ENCODE measurements at places on chromosomes 6 and 20. TPM values are rescaled to one million over a fixed set of nuclear protein-coding genes. Genes with fewer than 3 reads are reported as not detected.

PACRG gene
- total RNA-seq, result 7.9 TPM

LHFPL5 gene
- total RNA-seq, result not detected

- DNase-seq, result no peak
Observed at GRCh38 chr20:58626051-58626450, 25.0 kb upstream of the STX16 start.

DNA sequence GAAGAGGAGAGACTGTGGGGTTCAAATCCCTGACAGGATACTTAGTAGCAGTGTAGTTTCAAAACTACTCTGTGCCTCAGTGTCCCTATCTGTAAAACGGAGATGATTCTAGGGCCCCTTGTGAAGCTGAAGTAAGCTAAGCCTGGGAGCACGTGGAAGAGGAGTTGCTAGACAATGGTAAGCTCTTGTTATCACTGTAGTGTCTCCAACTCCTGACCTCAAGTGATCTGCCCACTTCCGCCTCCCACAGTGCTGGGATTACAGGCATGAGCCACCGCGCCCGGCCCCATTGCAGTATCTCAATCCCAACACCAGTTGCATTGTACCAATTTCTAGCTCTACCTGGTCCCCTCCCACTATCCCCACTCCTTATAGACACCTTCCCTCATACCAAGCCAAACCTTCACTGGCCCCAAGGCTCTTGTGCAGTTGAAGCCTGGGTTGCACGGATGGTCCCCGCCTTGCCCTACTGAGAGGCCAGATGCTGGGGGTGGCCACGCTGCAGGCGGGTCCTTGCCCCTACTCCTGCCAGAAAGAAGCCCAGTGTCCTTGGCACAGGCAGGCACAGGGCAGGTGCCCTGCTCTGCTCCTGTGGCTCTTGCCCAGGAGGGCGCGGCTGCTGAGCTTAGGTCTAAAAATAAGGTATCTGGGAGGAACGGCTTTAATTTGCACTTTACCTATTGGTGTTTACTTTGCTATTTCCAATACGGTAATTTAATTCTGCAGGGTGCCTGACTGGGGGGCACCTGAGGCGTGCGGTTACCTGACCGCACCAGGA is 118.1 kb downstream of the VEGFA start:
- no peak for DNase-seq

DNA sequence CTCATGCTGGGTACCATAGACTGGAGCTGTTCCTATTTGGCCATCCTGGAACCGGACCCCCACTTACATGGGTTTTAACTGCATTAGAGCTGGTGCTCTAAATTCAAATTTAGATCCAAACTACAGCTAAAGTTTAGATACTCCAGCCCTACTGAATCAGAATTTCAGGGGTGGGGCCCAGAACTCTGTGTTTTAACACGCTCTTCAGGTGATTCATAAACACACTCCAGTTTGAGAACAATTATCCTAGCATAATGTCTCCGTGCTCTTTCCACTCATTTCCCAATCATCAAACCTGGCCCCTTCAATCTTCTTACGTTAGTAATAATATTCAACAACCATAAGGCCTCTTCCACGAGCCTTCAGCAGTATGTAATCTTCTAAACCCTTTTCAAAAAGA is 15.3 kb downstream of the TRPC4AP start:
- DNase-seq, result no peak

DNA sequence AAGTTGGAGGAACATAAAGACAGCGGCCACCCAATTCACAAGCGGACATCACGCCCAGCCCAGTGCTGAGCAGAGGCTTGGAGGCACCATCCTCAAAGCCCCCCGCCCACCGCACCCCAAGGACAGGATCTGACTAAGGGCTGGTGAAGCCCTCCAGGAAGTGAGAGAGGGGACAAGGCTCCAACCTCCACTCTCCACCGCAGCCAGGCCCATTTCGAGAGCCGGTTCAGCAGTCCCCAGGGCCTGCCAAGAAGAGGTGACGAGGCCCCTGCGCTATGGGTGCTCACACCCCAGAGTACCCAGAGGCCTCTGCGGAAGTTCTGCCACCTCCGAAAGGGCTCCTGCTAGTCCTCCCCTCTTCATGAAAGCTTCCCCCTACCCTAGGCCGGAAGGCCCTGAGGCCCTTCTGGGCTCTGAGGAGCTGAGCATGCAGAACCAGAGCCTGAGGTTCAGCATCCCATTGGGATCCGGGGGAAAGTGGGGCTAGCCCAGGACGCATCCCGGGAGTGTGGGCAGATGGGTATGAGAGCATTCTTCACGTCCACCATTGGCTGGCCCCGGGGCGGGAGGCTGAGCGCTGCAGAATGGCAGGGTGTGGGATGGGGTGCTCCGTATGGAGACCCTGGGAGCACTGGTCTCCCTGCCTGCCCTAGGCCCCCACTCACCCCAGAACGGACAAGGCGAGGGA is 2.5 kb downstream of the GRM4 start:
- no peak for DNase-seq

DNA sequence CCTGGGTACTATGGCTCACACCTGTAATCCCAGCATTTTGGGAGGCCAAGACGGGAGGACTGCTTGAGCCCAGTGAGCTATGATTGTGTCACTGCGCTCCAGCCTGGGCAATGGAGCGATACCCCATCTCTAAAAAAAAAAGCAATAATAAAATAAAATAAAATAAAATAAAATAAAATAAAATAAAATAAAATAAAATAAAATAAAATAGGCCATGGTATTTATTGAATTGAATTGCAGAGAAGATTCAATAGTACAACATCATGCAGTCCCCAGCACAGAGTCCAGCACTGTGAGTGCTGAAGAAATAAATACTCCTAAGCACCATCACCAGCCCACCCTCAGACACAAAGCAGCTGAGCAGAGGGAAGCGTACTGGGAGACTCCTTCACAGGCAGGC is 144.7 kb downstream of the RALGAPA2 start:
- DNase-seq, result no peak

- DNase-seq, result no peak
Observed at GRCh38 chr6:106939848-106940247, 34.7 kb downstream of the CD24 start.

GRCh38 chr20:15807271-15807670 is 766.0 kb downstream of the KIF16B start:
- no peak for DNase-seq

Data from Right ventricle myocardium inferior (tissue), 1 donor.